Kidney (tissue), 22 donors: ENCODE measurements at places on chromosomes 7 and 10. TPM values are rescaled to one million over a fixed set of nuclear protein-coding genes. Genes with fewer than 3 reads are reported as not detected.
A peak's percentile ranks its signal among the peaks of the same experiment; 100 is the strongest.

DNA sequence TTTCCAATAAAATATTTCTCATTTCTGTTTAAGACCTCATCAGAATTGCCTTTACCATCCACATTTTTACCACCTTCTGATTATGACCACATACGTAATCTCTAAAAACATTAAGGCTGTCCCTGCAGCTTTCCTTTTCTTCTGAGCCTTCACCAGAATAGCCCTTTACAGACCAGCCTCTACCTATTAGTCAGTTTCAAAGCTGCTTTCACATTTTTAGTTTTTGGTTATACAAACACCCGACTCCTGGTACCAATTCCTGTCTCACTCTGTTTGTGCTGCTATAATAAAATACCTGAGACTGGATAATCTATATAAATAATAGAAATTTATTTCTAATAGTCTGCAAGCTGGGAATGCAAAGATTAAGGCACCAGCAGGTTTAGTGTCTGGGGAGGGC is 15.4 kb upstream of the GTF2IRD1 start:
- H3K27ac ChIP-seq = no peak overlapping the region
- no peaks in the 10 kb centered on the region for H3K27me3 ChIP-seq
- no peak overlapping the region for H3K4me3 ChIP-seq
- no peak for DNase-seq
- no peaks in the 10 kb centered on the region for H3K36me3 ChIP-seq

DNA sequence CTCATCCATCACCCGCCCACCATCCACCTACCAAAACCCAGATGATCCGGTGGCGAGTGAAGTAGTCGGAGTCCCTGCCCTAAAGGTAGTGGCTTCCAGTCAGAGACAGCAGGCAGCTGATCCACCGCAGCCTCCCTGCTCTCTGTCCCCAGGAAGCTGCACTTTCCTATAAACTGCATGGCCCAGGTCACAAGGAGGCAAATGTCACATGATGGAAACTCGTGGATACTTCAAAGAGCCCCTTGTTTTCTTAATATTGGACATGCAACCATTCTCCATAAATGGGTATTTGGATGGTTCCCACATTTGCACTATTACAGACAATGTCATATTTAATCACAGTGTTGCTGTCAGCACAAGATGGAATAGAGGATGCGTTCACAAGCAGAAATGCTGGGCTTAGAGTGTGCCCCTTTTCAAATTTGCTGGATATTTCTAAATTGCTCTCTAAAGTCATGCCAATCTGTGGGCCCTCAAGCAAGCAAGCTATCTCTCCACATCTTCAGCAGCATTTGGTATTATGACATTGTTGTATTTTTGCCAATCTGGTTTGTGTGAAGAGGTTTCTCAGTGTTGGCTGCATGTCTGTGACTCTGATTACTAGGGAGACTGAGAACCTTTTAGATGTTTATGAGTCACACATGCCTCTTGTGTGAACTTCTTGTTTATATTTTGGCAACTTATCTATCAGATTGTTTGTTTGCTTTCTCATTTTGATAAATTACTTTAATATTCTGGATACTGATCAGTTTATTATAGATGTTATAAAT is 822.0 kb downstream of the TNS3 start:
- H3K27ac ChIP-seq = no peak overlapping the region
- no peaks in the 10 kb centered on the region for H3K27me3 ChIP-seq
- DNase-seq = no peak
- no peak overlapping the region for H3K4me3 ChIP-seq
- no peaks in the 10 kb centered on the region for H3K4me1 ChIP-seq

GRCh38 chr10:127875916-127876315 is 16.8 kb downstream of the CLRN3 start:
- no peak overlapping the region for H3K27ac ChIP-seq
- no peaks in the 10 kb centered on the region for H3K27me3 ChIP-seq
- H3K36me3 ChIP-seq = no peaks in the 10 kb centered on the region
- no peak for DNase-seq

GRCh38 chr7:141291541-141291940 is 217.7 kb downstream of the TMEM178B start:
- no peak for DNase-seq
- no peaks in the 10 kb centered on the region for H3K36me3 ChIP-seq
- H3K27me3 ChIP-seq = no peaks in the 10 kb centered on the region
- no peak overlapping the region for H3K27ac ChIP-seq
- no peak overlapping the region for H3K4me3 ChIP-seq
- no peaks in the 10 kb centered on the region for H3K4me1 ChIP-seq

- H3K4me1 ChIP-seq = no peaks in the 10 kb centered on the region
- no peak overlapping the region for H3K27ac ChIP-seq
- H3K27me3 ChIP-seq = no peaks in the 10 kb centered on the region
- H3K36me3 ChIP-seq = no peaks in the 10 kb centered on the region
- no peak overlapping the region for H3K4me3 ChIP-seq
- no peak for DNase-seq
Measured at GRCh38 chr10:50496228-50496627, 127.5 kb downstream of the SGMS1 start.

C10orf67 gene
- total RNA-seq = 1.6 TPM

RSPH10B2 gene
- total RNA-seq = 0.22 TPM

DNA sequence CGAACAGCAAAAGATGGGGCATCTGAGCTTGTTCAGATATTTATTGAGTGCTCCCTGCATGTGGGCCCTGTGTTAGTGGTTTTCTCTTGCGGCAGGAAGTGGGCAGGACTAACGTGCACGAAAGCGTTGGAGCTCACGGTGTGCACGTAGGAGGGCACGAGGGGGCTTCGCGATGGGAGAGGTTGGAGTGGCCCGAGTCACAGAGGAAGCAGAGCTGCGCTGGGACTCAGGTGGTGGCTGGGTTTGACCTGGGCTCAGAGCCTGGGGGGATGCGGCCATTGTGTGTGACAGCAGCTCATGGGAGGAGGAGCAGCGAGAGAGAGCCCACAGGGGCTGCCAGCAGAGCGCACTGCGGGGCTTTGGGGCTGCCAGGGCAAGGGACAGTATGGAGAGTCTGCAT is 7.7 kb downstream of the ZSCAN25 start:
- H3K27ac ChIP-seq = no peak overlapping the region
- no peaks in the 10 kb centered on the region for H3K4me1 ChIP-seq
- H3K4me3 ChIP-seq = no peak overlapping the region
- no peak for DNase-seq

GRCh38 chr7:4154882-4155535 is 527.1 kb upstream of the FOXK1 start:
- no peak overlapping the region for H3K27ac ChIP-seq
- no peaks in the 10 kb centered on the region for H3K4me1 ChIP-seq
- DNase-seq = no peak

GRCh38 chr10:127079392-127079791 is 117.0 kb downstream of the INSYN2A start:
- H3K36me3 ChIP-seq = no peaks in the 10 kb centered on the region
- H3K4me1 ChIP-seq = no peaks in the 10 kb centered on the region
- no peak overlapping the region for H3K27ac ChIP-seq
- H3K4me3 ChIP-seq = no peak overlapping the region
- no peak for DNase-seq

DNA sequence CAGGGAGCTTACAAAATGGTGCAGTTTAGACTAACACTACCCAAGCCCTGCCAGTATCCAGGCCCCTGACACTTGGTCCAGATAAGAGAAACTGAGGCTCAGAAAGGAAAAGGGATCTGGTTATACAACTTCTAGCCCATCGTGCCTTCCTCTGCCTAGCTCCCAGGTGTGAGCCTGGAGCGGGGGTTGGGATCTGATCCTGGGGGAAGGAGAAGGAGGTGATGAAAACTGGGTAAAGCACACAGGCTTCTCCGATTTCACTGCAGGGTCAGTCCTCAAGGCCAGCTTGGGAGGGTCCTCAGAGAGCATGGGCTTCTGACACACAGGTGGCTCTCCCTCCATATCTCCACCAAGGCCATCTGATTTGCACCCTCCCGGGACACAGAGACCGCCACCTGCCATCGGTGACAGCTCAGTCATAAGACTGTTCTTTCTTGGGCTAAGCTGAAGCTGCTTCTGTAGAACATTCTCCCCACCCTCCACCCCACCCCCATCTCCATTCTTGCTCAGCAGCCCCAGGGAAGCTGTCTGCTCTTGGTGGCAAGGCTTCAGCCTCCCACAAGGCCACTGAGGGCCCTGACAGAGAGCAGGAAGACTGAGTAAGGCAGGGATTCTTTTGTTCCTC is 16.4 kb downstream of the SRRM3 start:
- no peak for DNase-seq
- no peaks in the 10 kb centered on the region for H3K4me1 ChIP-seq
- no peak overlapping the region for H3K4me3 ChIP-seq
- no peak overlapping the region for H3K27ac ChIP-seq

DNA sequence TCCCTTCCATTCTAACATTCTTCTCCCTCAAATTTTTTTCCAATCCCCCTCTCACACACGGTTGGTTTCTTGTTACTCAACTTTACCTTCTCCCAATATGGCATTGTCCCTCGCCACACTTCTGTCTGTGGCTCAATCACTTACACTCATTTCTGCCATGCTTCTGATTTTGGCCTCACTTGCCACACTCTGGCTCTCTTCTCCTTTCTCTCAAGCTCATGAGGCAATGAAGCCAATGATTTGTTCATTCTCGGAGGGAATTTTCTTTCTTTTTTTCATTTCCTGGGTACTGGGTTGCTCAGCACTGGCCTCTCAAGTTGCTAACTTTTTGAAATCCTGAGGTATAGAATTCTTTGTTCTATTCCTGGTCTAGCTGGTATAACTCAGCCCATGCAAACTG is 4.0 kb upstream of the MYOZ1 start:
- H3K4me1 ChIP-seq = no peaks in the 10 kb centered on the region
- H3K27me3 ChIP-seq = no peaks in the 10 kb centered on the region
- H3K27ac ChIP-seq = no peak overlapping the region
- H3K4me3 ChIP-seq = no peak overlapping the region
- no peak for DNase-seq
- H3K36me3 ChIP-seq = no peaks in the 10 kb centered on the region

PPP1R17 gene
- not detected for total RNA-seq

GRCh38 chr7:13560441-13560840 is 429.0 kb downstream of the ETV1 start:
- no peak overlapping the region for H3K27ac ChIP-seq
- no peaks in the 10 kb centered on the region for H3K27me3 ChIP-seq
- H3K36me3 ChIP-seq = no peaks in the 10 kb centered on the region
- no peak overlapping the region for H3K4me3 ChIP-seq

GRCh38 chr10:133214468-133215410 is 15.3 kb upstream of the UTF1 start:
- H3K27me3 ChIP-seq = no peaks in the 10 kb centered on the region
- no peaks in the 10 kb centered on the region for H3K4me1 ChIP-seq
- no peak overlapping the region for H3K4me3 ChIP-seq
- DNase-seq = no peak
- peaks cover 2% of the 10 kb centered on the region for H3K36me3 ChIP-seq
- no peak overlapping the region for H3K27ac ChIP-seq

DNA sequence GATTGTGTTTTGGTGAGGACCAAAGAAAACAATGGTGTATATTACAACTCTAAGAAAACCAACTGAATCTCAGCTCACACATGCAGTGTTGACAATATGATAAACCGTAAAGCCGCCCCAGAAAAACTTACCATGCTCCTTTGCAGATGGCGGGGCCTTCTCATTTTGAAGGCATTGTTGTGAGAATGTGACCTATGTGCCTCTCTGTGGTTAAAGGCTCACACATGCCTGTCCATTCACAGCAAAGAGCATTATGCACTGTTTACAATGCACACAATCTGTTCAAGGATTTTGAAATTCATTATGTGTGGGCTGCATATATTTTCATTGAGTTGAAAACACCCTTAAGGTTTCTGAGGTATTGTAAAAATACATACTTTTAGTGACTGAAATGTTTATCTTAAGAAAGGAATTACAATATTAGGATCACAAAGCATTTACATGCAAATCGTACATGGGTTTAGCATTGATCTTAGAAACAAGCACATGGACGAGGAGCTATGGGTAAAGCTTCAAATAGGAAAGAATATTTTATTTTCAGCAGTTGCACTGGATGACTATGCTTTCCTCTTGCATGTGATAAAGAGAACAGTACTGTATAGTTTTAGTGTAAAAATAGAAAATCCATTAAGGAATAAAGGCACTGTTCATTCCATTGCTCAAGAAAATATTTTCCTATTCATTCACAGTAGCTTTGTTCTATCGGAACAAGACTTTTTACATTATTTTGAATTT is 334.3 kb downstream of the ARL4A start:
- no peaks in the 10 kb centered on the region for H3K4me1 ChIP-seq
- no peak for DNase-seq
- no peak overlapping the region for H3K27ac ChIP-seq
- no peaks in the 10 kb centered on the region for H3K36me3 ChIP-seq
- no peaks in the 10 kb centered on the region for H3K27me3 ChIP-seq
- no peak overlapping the region for H3K4me3 ChIP-seq

DNA sequence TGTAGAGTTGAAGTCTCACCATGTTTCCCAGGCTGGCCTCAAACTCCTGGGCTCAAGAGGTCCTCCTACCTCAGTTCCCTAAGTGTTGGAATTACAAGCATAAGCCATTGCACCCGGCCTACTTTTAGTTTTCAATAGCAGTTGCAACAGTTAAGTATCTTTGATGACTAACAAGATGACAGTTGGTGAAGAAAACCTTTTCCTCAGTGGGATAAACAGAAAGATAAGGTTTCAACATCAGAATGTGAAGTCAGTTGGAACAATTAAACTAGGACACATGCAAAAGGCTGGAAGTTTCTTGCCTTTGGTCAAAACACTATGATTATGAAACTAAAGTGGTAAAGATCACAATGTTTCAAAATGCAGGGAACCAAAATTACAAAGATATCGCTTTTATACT is 169.2 kb downstream of the ZNF438 start:
- H3K36me3 ChIP-seq = no peaks in the 10 kb centered on the region
- H3K27ac ChIP-seq = no peak overlapping the region
- no peaks in the 10 kb centered on the region for H3K27me3 ChIP-seq
- H3K4me1 ChIP-seq = no peaks in the 10 kb centered on the region

XRCC2 gene
- 0.44 TPM for total RNA-seq

DNA sequence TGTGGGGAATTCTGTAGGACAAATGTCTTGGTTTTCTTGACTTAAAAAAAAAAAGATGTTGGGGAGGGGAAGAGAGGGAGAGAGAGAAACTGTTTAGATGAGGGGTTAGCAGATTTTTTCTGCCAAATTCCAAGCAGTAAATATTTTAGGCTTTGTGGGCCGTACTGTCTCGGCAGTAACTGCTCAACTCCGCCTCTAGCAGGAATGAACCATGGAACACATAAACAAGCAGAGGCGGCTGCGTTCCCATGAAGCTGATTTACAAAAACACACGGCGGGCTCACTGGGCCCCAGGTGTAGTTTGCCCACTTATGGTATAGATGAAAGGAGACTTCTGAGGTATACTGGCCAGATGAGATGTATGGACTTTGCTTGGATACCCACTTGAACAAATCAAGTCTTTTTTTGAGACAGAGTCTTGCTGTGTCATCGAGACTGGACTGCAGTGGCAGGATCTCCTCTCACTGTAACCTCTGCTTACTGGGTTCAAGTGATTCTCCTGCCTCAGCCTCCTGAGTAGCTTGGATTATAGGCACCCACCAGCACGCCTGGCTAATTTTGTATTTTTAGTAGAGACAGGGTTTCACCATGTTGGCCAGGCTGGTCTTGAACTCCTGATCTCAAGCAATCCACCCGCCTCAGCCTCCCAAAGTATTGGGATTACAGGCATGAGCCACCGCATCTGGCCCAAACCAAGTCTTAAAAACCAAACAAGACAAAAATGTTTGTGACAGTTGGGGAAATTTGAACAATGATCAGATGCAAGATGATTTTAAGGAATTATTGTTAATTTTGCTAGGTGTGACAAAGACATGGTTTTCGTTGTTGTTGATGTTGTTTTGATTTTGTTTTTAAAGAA is 9.7 kb upstream of the ADAMTS14 start:
- H3K27me3 ChIP-seq = no peaks in the 10 kb centered on the region
- H3K27ac ChIP-seq = no peak overlapping the region
- no peak overlapping the region for H3K4me3 ChIP-seq
- peak; percentile 57 for DNase-seq
- H3K36me3 ChIP-seq = no peaks in the 10 kb centered on the region
